ENCODE measurements at places on chromosomes 2 and 18.

- no peak for DNase-seq
Observed at GRCh38 chr2:11559786-11560155, 25.9 kb downstream of the GREB1 start.

DNA sequence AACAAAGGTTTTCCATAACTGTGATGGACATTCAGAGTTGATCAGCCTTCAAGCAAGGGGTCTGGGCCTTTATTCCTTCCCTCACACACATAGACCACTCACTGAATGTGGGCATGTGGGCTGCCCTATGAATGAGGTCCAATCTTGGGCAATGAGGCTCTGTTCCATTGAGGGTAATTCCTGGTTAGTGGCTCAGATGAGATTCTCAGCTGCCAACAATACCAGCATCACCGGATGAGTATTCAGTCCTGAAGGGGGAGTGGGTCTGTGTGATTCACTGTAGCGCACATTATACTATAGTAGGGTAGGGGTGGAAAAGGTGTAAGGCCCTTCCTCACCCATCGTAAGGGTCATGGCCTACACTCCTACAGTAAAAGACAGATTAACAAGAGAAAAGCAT is 9.9 kb upstream of the PARD3B start:
- DNase-seq, result no peak

GRCh38 chr18:29002747-29003146 is 825.8 kb upstream of the CDH2 start:
- no peak for DNase-seq

DNA sequence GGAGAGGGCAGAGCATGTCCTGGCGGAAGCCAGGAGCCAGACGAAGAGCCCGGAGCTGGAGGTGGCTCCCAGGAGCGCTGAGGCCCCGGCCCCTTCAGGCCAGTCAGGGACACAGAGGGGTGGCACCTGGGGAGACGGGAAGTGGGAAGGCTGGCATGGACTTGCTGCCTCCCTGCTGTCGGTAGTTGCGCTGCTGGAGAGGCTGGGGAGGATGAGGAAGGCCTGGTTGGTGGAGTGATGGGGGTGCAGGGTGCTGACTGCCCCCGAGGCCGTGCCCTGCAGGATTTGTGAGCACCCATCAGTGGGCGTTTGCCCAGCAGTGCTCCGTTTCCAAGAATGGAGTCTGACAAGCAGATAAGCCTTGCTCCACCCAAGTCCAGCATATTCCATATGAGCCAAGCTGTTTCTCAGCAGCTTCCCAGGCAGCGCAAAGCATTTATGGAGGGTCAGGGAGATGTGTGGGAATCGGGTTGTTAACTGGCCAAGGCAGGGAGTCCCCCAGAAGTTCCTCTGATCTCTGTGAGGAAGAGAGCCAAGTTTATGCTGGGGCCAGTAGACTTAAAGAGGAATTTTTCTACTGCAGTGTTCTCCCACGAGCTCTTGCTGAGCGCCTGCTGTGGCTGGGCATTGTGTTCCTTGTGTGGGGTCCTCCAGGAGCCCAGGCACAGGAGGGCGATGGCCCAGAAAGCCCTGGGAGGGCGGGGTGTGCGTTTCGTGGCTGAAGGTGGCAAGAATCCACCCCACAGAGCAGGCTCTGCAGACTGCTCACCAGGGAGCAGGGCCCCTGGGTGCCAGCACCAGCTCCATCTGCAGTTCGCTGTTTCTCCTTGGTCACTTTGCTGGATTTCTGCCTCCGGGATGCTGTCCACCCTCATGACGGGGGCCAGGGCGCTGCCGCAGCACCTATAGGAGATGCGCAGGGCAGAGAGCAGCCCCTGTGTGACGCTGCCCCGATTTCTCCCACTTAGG is 250.2 kb downstream of the ALPK2 start:
- DNase-seq, result no peak

GRCh38 chr2:195575879-195576401 is 81.1 kb upstream of the SLC39A10 start:
- no peak for DNase-seq

DNA sequence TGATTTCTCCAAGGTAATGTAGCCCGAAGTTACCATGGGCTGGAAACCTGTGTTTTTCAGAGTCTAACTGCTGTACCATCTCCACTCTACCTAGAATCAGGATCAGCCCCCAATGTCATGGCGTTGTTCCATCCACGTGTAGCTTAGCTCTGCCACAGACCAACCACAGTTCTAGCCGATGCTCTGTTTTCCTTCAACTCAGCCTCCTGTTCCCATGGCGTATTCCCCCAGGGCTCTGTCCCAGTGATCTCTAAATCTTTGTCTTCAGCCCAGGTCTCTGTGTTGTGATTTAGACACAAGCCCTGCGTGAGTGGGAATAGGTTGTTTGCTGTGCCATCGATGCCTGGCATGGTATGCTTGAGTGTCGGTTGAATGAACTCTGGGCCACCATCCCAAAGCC is 53.4 kb downstream of the LPIN1 start:
- no peak for DNase-seq

DNA sequence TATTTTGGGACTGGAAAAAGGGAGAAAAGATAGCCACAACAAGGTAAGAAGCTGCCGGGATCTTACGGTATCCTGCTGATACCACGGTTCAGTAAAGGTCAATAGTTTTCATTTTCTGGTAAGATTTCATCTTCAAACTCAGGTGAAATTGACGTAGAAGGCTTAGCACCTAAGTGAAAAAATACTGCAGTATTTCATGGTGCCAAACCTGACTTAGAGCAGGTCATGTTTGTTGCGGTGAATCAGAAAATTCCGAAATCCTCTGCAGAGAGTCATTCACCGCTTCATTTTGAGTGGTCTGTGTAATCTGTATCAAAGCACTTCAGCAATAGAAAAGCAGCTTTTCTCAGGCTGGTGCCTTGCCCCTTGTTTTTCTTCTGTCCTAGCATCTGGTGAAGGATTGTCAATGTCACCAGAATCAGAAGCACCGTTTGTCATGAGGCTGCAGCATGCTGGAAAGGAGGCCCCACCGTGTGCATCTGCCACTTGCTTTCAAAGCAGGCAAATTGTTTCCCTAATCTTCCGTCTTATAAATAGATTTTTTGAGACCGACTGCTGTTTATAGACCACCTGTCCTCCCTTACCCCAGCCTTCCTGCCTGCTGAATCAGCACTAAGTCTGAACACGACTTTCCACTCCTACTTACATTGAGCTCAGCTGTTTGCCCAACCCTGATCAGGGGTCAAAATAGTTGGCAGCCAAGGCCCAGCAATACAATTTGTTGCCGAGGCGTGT is 156.3 kb downstream of the EML6 start:
- no peak for DNase-seq

DNA sequence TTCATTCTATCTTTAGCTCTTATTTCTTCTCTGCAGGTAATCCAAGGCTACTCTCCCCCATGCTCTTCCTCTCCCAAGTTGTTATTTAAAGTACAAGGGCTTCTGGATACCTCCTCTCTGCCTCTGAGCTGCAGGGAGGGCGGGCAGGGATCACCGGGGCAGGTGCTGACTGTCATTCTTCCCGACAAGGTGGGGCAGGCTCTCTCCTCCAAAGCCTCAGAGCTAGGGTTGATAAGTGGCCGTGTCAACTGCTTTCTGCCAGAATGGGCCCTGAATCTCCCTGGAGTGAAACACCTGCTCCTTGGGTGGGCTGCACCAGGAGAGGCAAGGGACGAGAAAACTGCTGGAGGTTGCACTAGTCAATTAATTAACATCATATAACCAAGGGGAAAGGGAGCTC is 250.3 kb downstream of the SLC4A3 start:
- no peak for DNase-seq

GRCh38 chr2:172375251-172375650 is 52.1 kb upstream of the ITGA6 start:
- DNase-seq, result no peak

GRCh38 chr18:62832282-62832681 is 116.9 kb downstream of the PHLPP1 start:
- no peak for DNase-seq

DNA sequence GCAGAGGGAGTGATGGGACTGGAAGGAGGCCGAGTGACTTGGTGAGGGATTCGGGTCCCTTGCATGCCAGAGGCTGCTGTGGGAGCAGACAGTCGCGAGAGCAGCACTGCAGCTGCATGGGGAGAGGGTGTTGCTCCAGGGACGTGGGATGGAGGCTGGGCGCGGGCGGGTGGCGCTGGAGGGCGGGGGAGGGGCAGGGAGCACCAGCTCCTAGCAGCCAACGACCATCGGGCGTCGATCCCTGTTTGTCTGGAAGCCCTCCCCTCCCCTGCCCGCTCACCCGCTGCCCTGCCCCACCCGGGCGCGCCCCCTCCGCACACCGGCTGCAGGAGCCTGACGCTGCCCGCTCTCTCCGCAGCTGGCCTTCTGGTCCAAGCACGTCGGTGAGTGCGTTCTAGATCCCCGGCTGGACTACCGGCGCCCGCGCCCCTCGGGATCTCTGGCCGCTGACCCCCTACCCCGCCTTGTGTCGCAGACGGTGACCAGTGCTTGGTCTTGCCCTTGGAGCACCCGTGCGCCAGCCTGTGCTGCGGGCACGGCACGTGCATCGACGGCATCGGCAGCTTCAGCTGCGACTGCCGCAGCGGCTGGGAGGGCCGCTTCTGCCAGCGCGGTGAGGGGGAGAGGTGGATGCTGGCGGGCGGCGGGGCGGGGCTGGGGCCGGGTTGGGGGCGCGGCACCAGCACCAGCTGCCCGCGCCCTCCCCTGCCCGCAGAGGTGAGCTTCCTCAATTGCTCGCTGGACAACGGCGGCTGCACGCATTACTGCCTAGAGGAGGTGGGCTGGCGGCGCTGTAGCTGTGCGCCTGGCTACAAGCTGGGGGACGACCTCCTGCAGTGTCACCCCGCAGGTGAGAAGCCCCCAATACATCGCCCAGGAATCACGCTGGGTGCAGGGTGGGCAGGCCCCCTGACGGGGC is 4.6 kb downstream of the PROC start:
- DNase-seq, result peak; percentile 11

- DNase-seq, result no peak
Observed at GRCh38 chr2:138475277-138475776, 26.2 kb upstream of the SPOPL start.

GRCh38 chr18:22346401-22346952 is 71.2 kb downstream of the CTAGE1 start:
- no peak for DNase-seq

GRCh38 chr2:121293450-121294325 is 8.7 kb upstream of the TFCP2L1 start:
- no peak for DNase-seq

GRCh38 chr2:217612211-217612610 is 390.6 kb downstream of the TNS1 start:
- no peak for DNase-seq

- DNase-seq, result no peak
Observed at GRCh38 chr18:8703092-8703709, 2.2 kb upstream of the MTCL1 start.

- DNase-seq, result no peak
Observed at GRCh38 chr2:83282841-83283240, 1176.2 kb downstream of the SUCLG1 start.

GRCh38 chr18:7743256-7743655 is 176.1 kb downstream of the PTPRM start:
- no peak for DNase-seq

DNA sequence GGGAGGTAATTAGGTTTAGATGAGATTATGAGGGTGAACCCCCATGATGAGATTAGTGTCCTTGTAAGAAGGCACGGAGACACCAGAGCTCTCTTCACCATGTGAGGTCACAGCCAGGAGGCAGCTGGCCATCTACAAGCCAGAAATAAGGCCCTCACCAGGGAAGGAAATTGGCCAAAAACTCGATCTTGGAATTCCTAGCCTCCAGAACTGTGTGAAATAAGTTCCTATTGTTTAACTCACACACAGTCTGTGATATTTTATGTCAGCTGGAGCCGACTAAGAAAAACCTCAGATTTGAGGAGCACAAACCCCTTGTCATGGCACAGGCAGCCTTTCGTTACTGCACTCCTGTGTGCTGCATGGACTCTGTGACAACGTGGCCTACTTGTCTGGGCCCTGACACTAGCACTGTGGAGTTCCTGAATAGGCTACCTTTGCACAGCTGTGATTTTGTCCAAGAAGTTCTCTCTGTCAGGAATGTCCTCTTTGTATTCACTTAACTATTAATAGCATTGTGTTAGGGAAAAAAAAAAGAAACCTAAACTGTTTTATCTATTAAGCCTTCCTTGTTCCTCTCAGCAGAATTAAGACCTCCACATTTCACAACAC is 319.8 kb downstream of the TDRD15 start:
- DNase-seq, result no peak

DNA sequence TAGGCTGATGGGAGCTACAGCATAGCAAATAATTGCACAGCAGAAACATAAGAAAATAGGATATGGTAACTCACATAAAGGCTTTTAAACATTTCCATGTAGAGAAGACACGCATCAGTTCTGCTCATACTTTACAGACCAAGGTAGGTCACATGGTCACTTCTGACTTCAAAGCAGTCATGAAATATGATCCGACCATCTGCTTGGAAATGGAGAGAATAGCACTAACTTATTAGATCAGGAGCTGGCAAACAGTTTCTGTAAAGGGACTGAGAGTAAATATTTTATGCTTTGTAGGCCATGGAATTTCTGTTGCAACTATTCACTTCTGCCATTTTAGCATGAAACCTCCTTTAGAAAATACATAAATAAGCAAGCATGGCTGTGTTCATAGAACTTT is 936.6 kb upstream of the FANCL start:
- DNase-seq, result peak; percentile 89

GRCh38 chr2:172285760-172286159 is 141.6 kb upstream of the ITGA6 start:
- no peak for DNase-seq

DNA sequence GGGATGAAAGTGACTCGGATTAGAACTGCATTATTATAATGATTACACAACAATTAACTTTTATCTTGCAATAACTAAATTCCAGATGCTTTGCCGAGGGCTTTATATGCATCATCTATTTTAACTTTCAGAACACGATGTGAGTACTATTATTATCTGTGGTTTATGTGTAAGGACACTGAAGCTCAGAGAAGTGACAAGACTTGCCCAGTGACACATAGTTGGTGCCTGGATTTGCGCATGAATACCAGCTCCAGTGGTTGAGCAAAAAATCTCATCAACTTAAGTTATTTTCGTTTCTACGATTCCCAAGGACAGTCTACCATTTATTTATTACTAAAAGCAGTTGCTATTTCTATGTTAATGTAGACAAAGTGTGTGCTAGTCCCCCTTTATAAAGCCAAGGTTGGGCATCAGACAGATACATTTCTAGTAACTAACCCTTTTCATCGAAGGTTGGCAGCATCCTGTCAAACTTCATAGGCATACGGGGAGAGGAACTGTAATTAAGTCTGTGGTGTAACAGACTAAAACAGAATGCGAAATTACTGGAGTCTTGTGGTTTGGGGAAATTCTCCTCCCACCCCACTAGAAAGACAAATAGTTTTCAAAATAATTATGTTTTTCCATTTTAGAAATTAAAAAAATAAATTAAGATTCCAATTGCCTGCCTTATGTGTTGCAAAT is 73.2 kb upstream of the BOD1L2 start:
- no peak for DNase-seq

All from SHP77 (cell line).